ENCODE measurements at places on chromosomes 16 and 17.

DNA sequence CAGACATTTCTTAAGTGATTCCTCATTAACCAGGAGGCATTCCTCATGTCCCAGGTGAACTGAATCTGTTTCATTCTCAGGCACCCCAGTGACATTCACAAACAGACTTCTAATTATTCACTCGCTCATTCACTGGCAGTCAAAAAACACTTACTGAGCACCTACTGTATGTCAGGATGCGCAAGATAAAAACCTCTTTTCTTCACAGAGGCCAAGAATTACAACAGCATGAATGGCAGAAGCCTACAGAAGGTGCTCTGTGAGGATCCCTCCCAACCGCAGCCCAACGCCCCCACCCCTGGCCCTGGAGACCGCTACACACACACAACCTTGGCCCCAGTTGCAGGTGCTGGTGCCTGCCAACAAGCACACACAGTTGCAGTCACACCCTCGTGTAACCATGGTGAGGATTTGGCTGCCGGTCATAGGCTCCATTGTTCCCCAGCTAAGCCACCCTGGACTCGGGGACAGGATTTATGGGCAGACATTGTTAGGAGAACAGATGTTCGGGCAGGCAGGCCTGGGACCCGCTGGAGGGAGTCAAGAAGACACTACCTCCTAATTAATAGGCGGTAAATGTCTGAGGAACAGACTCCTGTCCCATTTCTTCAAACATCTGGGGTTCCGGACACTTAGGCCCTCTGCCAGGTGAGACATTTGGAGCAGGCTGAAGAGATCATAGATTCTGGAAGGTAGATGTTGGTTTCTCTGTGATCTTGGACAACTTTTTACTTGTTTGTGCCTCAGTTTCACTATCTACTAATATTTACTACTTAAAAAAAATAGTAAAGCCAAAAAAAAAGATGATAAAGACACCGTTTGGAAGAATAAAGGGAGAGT, 43.2 kb downstream of the CUEDC1 start:
- DNase-seq: no peak

- DNase-seq: no peak
Observed at GRCh38 chr16:63192980-63193379, 1156.7 kb upstream of the CDH8 start.

DNA sequence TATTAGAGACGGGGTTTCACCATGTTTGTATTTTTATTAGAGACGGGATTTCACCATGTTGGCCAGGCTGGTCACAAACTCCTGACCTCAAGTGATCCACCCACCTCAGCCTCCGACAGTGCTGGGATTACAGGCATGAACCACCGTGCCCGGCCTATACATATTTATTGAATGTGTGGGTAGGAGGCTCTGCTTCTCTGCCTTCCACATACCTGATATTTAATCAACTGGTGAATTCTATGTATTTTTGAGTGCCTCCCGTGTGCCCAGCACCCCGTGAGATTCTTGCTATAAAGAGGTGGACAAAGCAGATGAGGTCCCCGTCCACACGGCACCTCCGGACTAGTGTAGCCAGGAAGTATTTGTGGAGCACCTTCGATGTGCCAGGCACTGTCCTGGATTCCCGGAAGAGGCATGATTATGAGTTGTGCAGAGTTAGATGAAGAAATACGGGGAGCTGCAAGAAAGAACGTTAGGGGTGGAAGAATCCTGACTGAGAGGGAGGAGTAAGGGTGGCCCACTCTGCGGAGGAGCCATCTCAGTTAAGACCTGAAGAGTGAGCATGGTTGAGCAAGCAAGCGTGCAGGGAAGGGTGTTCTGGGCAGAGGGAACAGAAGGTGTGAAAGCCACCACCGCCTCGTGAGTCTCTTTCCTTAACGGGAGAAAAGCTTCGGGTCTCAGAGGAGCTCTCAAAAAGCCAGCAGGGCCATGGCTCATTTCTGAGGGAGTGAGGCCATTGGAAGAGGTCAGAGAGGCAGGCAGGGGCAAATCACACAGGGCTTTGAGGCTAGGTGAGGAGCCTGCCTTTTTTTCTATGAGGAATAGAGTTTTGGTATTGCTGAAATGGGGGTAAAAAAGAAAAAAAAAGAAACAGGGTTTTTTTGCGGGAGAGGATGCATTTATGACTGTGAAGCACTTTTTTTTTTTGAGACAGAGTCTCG, 21.2 kb downstream of the CRISPLD2 start:
- no peak for DNase-seq

- DNase-seq: no peak
Observed at GRCh38 chr17:40192961-40193360, 15.7 kb downstream of the RAPGEFL1 start.

GRCh38 chr17:35087731-35088355, 24.3 kb upstream of the RFFL start:
- DNase-seq: peak; percentile 65

GRCh38 chr17:29069526-29070041, 26.6 kb downstream of the PIPOX start:
- DNase-seq: no peak

DNA sequence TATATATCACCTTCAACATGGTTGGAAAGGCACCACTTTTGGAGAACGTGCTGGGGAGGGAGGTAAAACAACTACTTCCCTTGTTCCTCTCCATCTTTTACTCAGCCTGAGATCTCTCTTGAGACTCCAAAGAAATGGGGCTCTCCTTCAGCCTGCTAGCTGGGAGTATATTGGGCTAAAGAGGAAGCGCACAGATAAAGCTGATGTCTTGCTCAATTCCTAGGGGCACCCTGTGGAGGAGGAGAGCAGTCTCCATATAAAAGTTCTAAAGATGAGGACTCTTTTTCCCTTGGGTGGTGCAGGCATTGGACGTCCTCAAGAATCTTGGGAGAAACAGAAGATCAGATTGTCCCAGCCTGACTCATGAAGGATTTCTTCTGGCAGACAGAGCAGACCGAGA, 4.6 kb upstream of the ETV4 start:
- no peak for DNase-seq

DNA sequence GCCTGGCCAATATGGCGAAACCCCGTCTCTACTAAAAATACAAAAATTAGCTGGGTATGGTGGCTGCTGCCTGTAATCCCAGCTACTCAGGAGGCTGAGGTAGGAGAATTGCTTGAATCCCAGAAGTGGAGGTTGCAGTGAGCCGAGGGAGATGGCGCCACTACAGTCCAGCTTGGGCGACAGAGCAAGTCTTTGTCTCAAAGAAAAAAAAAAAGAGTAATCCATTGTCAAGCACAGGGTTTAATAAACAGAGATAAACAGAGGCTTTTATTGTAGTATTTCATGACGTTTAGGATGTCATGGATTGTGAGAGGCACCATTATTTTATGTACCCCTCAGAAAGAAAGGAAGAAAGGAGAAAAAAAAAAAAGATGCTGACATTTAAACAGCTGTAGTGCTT, 75.2 kb upstream of the RNU2-1 start:
- DNase-seq: peak; percentile 26

- no peak for DNase-seq
Observed at GRCh38 chr17:33639103-33639880, 346.2 kb upstream of the ASIC2 start.

DNA sequence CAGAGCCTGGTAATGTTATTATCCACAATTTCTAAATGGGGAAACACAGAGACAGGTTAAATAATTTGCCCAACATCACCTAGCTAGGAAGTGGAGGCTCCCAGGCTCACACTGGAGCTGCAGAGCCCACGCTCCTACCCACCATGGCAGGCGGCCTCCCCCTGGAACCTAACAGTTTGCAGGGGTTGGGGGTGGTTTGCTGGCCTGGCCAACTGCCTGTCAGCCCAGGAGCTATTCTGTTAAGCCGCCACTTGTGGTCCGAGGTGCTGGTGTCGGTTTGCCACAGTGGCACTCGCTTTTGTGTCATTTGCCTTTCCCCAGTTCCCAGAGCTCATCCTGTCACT, 3.6 kb downstream of the PRCD start:
- DNase-seq: no peak

GRCh38 chr16:58013201-58013956, 12.2 kb downstream of the USB1 start:
- DNase-seq: no peak

DNA sequence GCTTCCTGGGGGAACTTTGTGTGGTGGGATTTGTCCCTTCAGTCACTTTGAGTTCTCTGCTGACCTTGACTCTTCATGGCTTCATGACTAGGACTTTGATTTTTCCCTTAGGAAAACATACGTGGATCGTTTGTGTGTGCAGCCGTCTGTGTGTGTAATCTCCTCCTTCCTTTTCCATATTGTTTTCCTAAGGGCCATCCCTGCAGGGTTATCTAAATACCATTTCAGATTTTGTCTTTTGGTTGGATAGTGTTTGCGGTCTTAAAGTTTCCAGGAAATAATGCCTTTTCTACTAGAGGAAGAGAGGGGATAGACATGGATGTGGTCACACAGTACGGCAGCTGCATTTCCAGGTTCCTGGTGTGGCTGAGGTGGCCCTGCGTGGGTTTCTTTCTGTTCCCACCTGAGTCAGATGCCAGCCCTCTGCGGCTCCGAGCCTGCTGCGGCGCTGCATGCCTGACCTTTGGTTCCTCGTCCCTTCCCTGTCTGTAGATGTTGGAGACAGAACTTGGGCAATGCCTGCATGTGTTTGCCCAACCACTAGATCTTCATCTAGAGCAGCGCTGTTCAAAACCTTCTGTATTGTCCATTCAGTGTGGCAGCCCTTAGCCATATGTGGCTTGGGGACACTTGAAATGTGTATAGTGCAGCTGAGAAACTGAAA, 72.0 kb upstream of the LGALS9 start:
- DNase-seq: no peak

DNA sequence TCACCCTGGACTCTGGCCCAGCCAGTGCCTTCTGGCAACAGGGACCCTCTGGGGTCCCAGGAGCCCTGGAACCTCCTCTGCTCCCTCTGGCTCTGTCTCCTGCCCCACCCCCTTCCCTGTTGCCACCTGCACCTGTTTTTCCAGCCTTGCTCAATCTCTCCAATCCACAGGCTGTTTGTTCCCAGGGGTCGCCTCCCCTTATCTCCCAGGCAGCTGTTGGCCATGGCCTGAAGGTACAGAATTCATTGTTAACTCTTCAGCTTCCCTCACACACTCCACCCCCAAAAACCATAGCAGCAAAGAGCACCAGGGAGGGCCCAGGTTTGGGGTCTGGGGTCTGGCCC, 39.3 kb upstream of the TOB1 start:
- no peak for DNase-seq

- no peak for DNase-seq
Observed at GRCh38 chr17:71593078-71593477, 527.7 kb upstream of the SOX9 start.

DNA sequence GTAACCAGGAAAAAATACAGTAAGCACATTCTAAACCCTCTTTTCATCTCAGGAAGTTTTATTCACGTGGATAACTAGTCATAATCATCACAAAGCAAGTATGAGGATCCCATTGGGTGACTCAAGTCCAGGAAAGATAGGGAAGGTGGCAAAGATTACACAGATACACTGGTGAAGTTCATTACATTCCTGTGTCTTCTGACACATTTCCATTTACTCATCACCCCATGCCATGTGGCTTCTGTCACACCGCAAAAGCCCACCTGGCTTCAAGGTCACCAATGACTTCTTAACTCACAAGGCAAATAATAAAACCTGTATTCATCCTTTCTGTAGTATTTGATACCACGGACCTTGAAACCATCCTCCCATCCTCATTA, 17.0 kb downstream of the HS3ST3A1 start:
- DNase-seq: no peak

GRCh38 chr17:10369239-10369638, 3.6 kb downstream of the MYH13 start:
- no peak for DNase-seq

GRCh38 chr16:85990861-85991301, 91.9 kb downstream of the IRF8 start:
- DNase-seq: no peak

GRCh38 chr16:76035689-76036088, 241.5 kb upstream of the CNTNAP4 start:
- DNase-seq: no peak

DNA sequence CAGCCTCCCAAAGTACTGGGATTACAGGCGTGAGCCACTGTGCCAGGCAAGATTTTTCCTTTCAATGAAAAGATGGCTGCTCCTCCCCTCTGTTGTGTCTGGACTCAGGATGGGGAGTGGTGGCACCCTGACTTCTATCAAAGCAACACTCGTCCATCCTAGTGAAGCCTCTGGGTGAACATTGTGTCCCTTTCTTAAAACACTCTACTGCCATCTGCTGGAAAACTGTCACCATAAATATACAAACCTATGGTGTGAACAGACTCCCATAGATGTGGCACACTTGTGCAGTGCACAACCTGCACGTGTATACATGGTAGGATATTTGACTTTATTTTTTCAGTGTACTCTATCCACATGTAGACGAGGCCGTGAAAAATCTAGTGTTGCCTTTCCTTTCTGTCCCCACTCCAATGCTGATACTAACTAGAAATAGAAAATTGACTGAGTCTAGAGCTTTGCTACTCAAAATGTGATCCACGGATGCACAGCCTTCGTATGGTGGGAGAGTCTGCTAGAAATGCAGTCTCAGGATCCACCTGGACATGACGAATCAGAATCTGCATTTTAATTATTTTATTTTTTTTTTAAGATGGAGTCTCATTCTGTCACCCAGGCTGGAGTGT, 55.9 kb upstream of the PLCG2 start:
- DNase-seq: peak; percentile 51

- DNase-seq: no peak
Observed at GRCh38 chr16:20099375-20099774, 25.7 kb upstream of the GPR139 start.

DNA sequence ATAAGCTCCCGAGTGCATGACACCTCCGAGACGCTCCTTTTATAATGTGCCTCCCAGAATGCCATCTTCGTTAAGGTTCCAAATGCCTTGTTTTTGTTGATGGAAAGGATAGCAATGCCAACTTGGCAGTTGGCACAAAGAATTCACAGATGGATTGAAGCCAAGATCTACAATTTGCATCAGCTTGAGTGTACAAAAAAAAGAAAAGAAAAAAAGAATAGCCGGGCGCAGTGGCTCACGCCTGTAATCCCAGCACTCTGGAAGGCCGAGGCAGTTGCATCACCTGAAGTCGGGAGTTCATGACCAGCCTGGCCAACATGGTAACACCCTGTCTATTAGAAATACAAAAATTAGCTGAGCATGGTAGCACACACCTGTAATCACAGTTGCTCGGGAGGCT, 7.6 kb downstream of the TBC1D16 start:
- DNase-seq: no peak

DNA sequence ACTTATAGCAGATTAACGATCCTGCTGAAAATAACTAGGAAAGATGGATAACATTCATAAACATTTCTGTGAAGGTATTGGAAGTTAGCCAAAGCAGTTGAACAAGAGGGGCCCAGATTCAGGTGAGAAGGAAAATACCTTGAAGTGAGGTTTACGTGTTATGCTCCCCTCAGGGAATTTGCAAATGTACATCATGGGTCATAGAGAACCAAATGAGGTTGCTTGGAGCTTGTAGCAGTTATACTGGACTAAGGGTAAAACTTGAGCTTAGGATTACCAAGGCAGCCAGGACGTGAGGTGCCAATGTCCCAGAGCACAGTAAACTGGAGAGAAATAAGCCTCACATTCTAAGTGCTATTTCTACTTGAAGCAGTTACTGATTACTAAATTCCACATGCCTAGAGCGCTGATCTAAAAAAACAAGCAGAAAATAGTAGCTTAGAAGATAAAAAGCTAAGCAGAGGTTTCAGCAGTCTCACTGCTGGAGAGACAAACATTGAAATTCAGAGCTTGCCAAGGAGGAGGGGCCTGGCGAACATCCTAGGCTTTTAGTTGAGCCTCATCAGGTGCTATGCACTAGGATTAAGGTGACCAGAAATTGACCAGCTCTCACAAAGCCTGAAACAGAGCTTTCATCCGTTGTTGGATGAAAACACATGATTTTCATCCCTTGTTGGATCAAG, 136.7 kb upstream of the FAM20A start:
- DNase-seq: no peak

GRCh38 chr17:58411408-58411894, 5.9 kb downstream of the RNF43 start:
- no peak for DNase-seq

Measured in activated CD8-positive, alpha-beta memory T cell treated with anti-CD3 and anti-CD28 coated beads, Interleukin-2, amount 10 ng/mL, durations not matched to agents 7 days and 5 days (primary cell).